ENCODE measurements at places on chromosomes 12 and 14.

DNA sequence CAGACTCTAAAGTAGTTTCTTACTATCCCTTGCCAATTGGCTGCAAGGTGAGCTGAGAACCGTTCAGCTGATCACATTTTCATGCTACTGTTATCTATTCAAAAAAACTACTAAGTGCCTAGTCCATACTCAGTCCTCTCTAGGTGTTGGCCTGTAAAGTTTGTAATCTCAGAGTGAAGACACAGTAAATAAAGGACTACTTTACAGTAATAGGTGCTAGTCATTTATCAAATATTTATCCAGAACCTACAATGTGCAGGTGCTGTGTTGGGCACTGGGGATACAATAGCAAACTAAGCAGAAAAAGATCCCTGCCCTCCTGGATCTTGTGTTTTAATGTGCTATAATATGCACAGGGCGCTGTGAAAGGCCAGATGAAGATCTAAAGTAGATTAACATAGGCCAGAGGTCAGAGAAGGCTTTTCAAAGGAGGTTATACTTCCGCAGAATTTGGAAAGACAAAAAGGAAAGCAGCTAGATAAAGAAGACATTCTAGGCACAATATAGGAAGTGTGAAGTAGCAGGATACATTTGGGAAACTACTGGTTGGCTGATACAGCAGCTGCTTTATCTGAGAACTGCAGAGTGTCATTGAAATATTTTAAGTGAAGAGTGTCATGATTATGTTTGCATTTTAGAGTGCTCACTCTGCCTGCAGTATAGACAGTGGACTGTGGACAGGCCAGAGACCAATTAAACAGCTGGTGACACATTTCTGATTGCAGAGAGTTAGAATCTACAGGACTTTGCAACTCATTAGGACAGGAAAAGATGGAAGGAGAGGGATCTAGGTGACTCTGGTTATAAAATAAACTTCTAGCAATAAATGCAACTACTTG, 8.0 kb upstream of the ACTR10 start:
- no peak for DNase-seq

DNA sequence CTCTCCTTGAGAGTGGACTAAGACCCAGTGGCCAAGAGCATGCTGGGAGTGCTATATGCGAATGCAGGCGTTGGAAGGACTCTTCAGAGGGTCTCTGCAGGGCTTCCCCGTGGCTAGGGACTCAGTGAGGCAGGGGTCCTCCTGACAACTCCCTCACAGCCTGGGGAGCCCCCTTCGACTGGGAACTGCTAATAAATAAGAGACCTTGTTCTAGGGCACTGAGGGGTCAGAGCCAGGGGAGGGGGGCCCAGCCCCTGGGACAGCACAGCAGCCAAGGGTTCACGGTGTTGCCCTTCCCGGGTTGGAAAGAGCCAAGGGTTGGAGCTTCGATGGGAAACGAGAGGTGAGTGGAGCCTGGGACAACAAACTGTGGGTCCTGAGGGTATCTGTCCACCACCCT, 6.0 kb upstream of the CPNE6 start:
- DNase-seq, result no peak

GRCh38 chr12:62799126-62799736, 135.7 kb downstream of the PPM1H start:
- peak; percentile 73 for DNase-seq

DNA sequence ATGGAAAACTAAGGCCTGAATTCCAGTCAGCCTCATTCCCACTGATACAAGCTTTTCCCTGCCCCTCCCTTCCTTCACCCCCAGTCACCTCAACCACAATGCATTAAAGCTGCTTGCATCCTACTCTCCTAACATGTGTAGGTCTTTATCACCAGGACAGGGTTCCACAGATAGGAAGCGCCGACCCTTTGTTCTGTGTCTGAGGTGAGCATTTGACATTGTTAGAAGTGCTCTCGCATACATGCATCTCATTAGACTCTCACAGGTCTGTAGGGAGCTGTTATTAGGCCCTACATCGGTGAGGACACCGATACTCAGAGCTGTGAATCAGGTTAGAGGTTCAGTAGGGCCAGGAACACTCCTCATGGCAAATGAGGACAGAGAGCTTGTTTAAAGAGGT, 13.2 kb upstream of the EDDM3A start:
- no peak for DNase-seq

DNA sequence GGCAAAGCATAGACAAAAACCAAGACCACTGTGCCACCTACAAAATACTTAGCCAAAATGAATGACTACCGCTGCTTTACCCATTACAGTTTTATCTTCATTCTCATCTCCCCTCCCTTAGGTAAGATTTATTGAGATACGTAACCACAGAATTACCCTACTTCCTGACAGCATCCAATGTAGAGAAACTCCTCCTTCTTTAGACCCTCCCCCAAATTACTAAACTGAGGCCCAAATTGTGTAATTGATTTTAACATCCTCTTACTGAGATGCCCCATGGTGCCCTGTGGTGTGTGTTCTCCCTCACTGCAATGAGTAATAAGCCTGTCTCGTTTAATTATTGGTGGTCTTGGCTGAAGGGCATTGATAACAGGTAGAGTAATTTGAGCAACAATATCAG, 19.1 kb downstream of the VRK1 start:
- peak; percentile 27 for DNase-seq

GRCh38 chr12:54159140-54159539, 29.6 kb downstream of the SMUG1 start:
- no peak for DNase-seq

- DNase-seq, result no peak
Observed at GRCh38 chr12:110046451-110047187, 1.7 kb downstream of the C12orf76 start.

DNA sequence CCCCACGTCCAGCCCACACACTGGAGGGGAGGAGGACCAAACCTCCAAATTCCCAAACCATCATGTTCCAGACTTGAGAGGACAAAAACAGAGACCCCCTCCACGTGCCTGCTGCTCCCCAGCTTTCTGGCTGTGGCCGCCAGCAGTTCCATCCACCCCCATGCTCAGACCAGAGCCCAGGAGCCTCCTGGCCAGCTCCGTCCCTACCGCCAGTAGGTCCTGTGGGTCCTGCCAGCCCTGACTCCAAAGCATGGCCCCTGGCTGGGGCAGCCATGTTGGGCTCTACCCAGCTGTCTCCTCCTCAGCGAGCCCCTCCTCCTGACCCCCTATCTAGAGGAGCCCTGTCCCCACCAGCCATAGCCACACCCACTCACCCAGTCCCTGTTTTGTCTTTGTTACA, 227.3 kb upstream of the RTL1 start:
- no peak for DNase-seq

GRCh38 chr12:20097626-20098025, 270.7 kb upstream of the PDE3A start:
- DNase-seq, result no peak

- no peak for DNase-seq
Observed at GRCh38 chr12:29389295-29389919, 8.4 kb upstream of the ERGIC2 start.

DNA sequence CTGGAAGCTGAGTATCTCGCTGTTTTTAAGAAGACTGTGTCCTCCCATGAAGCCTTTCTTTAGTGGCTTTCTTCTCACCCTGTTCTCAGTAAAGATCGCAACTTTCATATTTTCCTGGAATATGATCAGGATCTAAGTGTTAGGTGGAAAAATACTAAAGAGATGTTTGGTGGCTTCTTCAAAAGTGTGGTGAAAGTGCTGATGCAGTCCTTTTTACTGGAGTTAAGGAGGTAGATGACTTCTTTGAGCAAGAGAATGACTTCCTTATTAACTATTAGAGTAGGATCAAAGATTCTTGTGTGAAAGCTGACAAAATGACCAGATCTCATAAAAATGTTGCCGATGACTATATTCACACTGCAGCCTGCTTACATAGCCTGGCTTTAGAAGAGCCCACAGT, 141.6 kb downstream of the SLC5A8 start:
- DNase-seq, result no peak

- peak; percentile 20 for DNase-seq
Observed at GRCh38 chr12:21300632-21301031, 34.1 kb downstream of the SLCO1A2 start.

DNA sequence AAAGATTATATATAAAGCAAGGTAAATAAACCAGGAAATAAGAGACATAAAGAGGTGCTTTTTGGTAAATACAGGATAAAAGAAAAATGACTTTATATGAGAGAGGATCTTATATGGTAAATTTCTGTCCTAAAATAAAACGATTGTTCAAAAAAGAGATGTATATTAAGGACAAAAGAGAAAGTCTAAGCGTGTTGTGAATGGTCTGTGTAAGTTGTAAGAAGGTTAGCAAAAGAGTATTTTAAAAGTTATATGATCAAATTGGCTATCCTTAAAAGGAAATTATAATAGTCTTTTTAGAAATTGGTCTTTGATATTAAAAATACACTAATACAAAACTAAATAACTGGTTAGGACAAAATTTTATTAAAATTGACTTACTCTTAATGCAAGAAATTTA, 14.1 kb upstream of the ACSM4 start:
- no peak for DNase-seq

DNA sequence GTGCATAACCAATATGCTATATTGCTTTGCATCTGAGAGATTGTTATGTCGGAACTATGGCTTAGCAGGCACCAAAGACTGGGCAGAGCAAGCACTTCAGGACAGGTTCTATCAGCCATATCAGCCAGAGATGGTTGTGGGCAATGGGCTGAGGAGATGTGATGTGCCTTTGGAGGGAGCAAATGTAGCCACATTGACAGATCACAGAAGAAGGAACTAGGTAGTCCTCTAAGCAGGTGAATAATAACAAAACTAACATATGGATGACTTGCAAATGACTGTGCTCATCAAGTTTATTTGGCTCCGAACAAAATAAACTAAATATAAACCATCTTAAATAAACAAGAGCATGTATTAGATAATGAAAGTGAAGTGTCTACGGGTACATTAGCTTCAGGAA, 291.7 kb downstream of the RMST start:
- DNase-seq, result no peak

DNA sequence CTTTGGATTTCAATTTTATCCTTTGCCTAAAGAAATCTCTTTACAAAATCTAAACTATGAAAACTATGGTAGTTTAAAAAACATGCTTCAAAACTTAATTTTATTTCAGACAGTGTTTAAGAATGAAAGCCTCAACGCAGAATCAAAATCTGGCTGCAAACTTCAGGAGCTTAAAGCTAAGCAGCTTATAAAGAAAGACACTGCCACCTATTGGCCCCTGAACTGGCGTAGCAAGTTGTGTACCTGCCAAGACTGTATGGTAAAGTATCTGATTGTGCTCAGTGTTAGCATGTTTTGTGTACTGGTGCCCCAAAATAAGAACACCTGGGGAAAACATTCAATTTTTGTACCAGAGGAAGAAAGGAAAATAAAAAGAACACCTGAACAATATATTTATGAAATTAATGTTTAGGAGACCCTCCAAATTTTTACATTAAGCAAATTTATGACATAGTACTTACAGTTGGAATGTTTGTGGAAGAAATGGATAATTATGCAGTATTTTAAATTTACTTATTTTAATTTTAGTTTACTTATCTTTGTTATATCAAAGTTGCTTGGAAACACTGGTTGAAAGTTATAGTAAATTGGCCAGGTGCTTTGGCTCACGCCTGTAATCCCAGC, 12.2 kb downstream of the UBR7 start:
- peak; percentile 67 for DNase-seq

All from suppressor macrophage treated with lipopolysaccharide for 1 hour (primary cell).